Cortex of kidney (tissue), 1 donor: ENCODE measurements at places on chromosomes 13 and 19.

DNA sequence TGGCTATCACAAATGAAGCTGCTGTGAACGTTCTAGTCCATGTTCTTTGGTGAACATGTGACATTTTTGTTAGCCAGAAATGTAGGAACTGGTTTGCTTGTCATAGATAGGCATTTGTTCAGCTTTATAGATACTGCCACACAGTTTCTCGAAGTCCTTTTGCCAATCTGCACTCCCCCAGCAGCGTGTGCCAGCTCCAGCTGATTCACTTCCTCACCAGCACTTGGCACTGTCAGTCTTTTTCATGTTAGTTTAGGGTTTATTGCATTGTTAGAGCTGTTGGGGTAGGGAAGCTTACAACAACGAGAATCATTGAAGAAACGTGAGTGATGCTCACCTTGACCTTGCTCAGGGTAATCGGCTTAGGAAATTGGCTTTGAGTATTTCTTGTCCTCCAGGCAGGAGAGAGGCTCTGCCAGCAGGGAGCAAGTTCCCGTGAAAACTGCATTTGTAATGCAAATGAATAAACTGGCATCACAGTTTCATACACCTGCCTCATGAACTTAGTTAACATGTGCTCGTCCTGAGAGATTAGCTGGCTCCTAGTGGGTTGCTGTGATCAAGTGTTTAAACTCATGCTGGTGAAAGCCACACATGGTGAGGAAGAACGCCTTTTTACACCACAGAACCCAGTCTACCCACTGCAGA is 83.9 kb downstream of the ING1 start:
- DNase-seq = no peak

DNA sequence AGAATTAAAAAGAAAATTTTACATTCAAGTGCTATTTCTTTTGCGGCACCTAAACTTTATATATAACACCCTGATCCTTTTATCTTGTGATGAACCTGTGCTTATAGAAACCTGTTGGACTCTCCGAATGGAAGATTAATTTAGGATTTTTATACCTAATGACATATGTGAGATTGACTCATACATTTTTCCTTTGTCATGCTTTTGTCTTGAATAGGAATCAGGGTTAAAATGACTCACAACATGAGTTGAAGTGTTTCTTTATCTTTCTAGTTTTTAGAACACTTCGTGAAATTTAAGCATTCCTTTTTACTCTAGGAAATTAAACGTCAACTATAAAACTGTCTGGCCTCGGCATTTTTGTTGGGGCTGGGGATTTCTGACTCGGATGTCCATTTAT is 378.9 kb downstream of the PCDH20 start:
- DNase-seq = no peak

DNA sequence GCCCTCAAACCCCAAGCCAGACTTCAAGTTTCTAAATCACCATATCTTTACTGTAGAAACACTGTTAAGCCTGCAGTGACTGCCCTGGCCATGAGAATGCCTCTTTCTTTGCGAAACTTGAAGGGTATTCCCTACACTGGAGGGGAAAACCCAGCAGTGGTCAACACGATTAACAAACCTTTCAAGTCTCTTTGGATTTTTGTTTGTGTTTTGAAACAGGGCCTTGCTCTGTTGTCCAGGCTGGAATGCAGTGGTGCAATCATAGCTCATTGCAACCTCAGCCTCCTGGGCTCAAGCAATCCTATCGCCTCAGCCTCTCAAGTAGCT is 17.4 kb upstream of the POMP start:
- DNase-seq = no peak

- DNase-seq = no peak
These were observed 687 bp upstream of the FTL start for GRCh38 chr19:48964205-48965039.

- DNase-seq = no peak
These were observed 193.6 kb upstream of the TSC22D1 start for GRCh38 chr13:44769686-44770085.

- DNase-seq = no peak
These were observed 338.8 kb upstream of the DACH1 start for GRCh38 chr13:72205773-72206172.

GRCh38 chr13:89786531-89786930 is 1561.0 kb upstream of the MIR17HG start:
- no peak for DNase-seq

DNA sequence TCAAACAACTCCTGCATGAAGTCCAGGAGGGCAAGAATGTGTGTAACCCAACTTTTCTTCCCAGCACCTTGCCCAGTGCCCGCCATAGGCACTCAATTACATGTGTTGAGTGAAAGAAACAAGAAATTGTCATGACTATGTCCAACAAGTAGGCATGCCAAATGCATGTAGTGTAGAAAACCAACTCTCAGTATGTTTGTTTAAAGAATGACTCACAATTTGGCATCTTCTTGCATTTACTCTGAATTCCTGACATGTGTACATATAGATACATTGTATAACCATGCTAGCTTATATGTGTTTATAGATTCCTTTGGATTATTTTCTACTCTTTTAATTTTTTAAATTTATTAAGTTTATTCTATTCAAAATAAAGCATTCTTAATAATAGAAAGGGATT is 305.0 kb downstream of the EFNB2 start:
- no peak for DNase-seq

DNA sequence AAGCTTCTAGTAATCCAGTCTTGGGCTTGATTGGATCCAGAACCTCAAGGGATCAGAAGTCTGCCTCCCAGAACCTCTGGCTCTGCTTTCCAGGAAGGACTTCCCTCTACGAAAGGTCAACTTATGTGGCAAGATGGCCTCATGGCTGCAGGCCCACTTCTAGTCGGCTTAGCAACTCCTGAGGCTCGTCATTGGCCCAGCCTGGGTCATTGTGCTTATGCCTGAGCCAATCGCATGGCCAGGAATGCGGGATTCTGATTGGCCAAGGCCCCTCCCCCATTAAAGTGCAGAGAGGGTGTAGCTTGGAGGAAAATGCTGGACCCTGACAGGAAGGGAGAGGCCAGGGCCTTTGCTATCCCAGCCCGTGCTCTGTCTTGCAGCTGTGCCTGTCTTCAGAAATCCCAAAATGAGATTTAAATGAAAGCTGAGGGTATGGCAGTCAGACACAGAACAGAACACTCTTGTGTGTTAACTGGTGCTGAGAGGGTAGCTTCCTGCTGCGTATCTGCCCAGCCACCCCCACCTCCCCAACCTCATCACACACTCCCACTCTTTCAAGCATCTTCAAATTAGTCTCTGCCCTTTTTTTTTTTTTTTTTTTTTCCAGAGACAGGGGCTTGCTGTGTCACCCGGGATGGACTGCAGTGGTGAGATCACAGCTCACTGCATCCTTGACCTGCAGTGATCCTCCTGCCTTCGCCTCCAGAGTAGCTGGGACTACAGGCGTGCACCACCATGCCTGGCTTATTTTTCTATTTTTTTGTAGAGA is 5.5 kb upstream of the CCNE1 start:
- DNase-seq = no peak

- DNase-seq = no peak
These were observed 523.6 kb downstream of the DCT start for GRCh38 chr13:93955904-93956303.

- DNase-seq = no peak
These were observed 24.4 kb upstream of the LDLR start for GRCh38 chr19:11064831-11065303.

GRCh38 chr19:49653466-49653806 is 11.4 kb downstream of the SCAF1 start:
- DNase-seq = no peak

GRCh38 chr13:99275093-99275469 is 16.9 kb upstream of the GPR18 start:
- no peak for DNase-seq

DNA sequence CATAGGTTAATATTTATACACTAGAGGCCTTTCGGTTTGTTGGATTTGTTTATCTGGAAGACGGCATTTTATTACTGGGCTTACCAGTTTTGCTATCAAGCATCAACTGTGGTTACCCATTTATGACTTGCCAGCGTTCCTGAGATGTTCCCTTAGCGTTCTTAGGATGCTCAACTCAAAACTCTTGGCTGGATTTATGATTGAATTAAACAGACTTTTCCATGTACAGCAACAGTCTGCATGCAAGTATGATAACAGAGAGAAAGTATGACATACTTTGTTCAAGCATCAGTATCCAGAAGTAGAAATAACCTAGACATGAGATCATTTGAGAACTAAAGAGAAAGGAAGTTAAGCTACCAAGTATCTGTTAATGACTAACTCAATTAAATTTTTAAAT is 29.9 kb upstream of the RNF113B start:
- DNase-seq = no peak

DNA sequence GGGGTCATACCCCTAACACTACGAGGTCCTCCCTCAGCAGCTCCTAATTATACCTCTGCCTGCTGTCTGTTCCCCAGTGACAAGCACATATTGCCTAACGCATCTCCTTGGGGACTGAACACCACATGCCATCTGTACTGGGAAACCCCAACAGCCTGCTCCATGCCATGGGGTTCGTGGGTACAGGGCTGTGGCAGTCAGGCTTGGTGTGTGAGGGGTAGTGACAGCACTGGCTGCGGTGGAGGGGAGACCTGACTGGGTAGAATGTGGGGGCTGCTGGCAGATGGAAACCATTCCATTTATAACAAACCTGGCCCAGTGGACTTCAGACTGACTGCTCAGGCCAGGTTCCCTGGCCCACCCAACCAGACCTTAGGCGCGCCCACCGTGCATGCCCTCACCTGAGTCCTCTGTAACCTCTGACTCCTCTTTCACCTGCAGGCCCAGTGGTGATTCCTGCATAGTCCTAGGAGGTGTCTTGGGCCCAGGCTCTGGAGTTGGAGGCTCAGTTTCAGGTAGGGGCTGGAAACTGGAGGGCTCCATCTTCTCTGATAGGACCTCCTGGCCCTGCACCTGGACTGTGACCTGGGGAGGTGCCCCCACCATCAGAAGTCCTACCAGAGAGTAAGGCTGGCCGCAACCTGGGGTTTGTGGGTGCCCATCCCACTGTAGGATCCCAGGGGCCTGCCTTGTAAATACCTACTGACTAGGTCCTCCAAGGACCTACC is 3.0 kb downstream of the MZF1 start:
- no peak for DNase-seq

DNA sequence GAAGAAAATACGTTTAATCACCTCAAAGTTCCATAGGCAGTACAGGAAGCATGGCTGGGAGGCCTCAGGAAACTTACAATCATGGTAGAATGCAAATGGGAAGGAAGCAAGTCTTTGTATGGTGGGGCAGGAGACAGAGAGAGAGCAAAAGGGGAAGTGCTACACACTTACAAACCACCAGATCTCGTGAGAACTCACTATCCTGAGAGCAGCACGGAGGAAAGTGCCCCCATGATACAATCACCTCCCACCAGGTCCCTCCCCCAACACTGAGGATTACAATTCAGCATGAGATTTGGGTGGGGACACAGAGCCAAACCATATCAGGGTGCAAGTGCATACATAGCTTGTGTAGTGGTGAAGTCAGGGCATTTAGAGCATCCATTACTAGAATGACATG is 92.3 kb upstream of the ANKRD10 start:
- no peak for DNase-seq

- no peak for DNase-seq
These were observed 71.0 kb downstream of the ZNF486 start for GRCh38 chr19:20237773-20238623.

DNA sequence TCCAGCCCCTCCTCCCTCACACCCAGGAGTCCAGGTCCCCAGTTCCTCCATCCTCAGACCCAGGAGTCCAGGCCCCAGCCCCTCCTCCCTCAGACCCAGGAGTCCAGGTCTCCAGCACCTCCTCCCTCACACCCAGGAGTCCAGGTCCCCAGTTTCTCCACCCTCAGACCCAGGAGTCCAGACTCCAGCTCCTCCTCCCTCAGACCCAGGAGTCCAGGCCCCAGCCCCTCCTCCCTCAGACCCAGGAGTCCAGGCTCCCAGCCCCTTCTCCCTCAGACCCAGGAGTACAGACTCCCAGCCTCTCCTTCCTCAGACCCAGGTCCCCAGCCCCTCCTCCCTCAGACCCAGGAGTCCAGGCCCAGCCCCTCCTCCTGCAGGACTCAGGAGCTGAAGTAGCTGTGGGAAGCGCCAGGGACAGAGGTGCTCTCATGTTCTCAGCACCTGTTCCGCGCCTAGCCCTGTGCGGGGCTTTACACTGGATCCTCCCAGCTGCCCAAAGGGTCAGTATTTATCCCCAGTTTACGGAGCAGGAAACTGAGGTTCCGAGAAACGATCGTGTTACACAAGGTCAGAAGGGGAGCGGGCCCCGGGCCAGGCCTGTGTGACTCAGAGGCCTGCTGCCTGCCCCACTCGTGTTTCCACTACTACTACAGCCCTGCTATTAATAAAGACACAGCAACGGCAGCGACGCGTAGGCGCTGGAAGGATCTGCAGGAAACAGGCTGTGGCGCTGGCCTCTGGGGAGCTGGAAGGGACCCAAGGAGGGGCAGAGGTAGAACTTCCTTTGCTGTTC is 1.7 kb upstream of the SBK3 start:
- no peak for DNase-seq

GRCh38 chr19:49676136-49676783 is 811 bp upstream of the PRMT1 start:
- DNase-seq = no peak
